Cardiac atrium fibroblast (primary cell): ENCODE measurements at places on chromosomes 12 and 14. TPM values are rescaled to one million over a fixed set of nuclear protein-coding genes. Genes with fewer than 3 reads are reported as not detected.

Gene HOXC13
- total RNA-seq: not detected in 2 replicates

Gene C14orf39
- not detected in 2 replicates for total RNA-seq

Gene FOXG1
- total RNA-seq: not detected in 2 replicates

Gene ANKS1B
- 2.9 TPM in 1 of 2 replicates, not detected in the other for total RNA-seq

Gene IL23A
- 1.6 TPM in 1 of 2 replicates, not detected in the other for total RNA-seq

Gene ZC2HC1C
- not detected in 2 replicates for total RNA-seq

Gene KRT75
- not detected in 2 replicates for total RNA-seq

Gene MYBPC1
- total RNA-seq: not detected in 2 replicates

Gene MLF2
- total RNA-seq: 194 and 295 TPM in 2 replicates

Gene OR6J1
- total RNA-seq: not detected in 2 replicates
